T-helper 9 cell (primary cell): ENCODE measurements at places on chromosomes 13 and 19.

- no peak for DNase-seq
These were observed 41.5 kb downstream of the FOXO1 start for GRCh38 chr13:40624986-40625385.

- DNase-seq: peak; percentile 65
These were observed 5.3 kb upstream of the HCN2 start for GRCh38 chr19:584240-585001.

DNA sequence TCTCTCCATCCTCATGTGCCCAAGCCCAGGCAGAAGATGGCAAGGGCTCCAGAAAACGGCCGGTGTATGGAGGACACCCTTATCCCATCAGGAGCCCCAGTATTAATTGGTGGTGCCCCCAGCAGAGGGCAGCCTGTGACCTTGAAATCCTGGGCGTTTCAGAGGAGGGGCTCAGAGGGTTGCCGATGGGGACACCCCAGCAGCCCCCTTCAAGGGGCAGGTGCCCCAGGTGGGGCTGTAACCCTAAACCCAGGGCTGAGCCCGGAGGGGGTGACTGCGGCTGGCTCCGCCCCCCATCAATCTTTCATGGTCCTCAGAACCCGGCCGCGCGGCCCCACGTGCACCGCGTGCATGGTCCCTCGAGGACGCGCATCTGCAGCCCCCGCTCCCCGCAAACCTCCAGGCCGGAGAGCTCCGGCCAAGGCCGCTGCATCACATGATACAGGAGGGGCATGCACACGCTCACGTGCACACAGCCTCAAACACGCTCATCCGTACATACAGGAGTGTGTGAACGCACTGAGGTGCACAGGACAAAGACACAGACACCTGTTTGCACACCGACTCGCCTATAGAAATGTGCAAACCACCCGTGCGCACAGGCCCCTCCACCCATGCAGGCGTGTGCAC, 949 bp downstream of the RAB3A start:
- peak; percentile 17 for DNase-seq

- DNase-seq: no peak
These were observed 415.9 kb downstream of the IRS2 start for GRCh38 chr13:109370496-109370895.

- DNase-seq: no peak
These were observed 723.9 kb downstream of the GPC5 start for GRCh38 chr13:92122186-92122853.

GRCh38 chr13:92681239-92681638, 545.4 kb upstream of the GPC6 start:
- no peak for DNase-seq

- DNase-seq: no peak
These were observed 31.8 kb downstream of the PIP5K1C start for GRCh38 chr19:3668331-3669081.

DNA sequence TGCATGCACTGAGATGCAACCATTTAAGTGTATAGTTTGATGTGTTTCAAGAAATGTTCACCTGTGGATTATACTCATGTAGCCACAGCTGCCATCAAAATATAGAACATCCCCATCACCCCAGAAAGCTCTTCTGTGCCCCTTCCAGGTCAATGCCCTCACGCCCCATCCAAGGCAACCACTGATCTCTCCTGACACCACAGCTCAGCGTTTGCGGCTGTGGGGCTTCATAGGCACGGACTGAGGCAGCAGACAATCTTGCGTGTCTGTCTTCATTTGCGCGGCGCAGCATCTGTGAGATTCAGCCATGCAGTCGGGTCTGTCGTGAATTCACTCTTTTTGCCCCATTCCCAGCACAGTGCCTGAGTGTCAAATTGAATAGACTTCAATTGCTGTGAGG, 153.8 kb upstream of the UQCRFS1 start:
- no peak for DNase-seq

GRCh38 chr19:45063851-45064801, 12.2 kb downstream of the ZNF296 start:
- no peak for DNase-seq

- DNase-seq: no peak
These were observed 25.3 kb downstream of the RASA3 start for GRCh38 chr13:114106991-114107685.

GRCh38 chr13:27792393-27793218, at the start of gene GSX1:
Gene GSX1 (plus strand): TSS chr13:27792483. CDS start chr13:27792691, 208 bp downstream.
- DNase-seq: peak; percentile 16

DNA sequence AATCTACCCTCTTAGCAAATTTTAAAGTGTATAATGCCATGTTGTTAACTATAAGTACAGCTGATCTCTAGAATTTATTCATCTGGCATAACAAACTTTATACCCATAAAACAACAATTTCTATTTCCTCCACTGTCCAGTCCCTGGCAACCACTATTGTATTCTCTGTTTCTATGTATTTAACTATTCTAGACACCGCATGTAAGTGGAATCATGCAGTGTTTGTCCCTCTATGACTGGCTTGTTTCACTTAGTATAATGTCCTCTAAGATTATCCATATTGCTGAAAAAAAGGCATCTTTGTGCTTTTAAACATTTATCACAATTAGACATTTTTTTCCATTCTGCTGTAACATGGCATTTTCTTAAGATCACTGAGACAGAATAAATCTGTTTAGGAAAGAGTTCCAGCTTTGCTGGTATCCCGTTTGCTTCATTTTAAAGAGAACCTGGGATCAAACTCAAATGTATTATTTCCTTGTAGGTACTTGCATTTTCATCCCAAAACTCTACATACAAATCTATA, 1191.0 kb downstream of the SLITRK5 start:
- no peak for DNase-seq

GRCh38 chr13:31794452-31794851, 55.1 kb downstream of the RXFP2 start:
- no peak for DNase-seq

GRCh38 chr13:80814541-80814940, 473.6 kb upstream of the SPRY2 start:
- DNase-seq: no peak

DNA sequence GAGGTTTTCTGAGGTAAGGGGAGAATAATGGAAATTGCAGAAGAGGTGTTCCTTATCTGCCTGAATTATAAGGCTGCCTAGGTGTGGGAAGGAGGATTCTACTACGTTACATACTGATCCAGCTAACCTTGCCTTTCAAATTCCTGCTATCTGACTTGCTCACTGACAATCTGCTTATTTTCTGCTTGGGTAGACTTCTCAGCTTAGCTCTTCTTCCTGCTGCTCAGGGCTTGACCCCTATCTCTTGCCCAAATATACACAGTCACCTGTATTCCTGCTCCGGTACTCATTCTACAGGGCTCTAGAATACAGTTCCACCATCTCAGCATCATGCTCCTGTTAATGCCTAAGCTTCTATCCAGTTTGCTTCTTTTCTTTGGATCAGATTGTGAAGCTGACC, 1607.6 kb downstream of the OLFM4 start:
- DNase-seq: no peak

- DNase-seq: no peak
These were observed 29.4 kb downstream of the TBC1D4 start for GRCh38 chr13:75452564-75452963.

DNA sequence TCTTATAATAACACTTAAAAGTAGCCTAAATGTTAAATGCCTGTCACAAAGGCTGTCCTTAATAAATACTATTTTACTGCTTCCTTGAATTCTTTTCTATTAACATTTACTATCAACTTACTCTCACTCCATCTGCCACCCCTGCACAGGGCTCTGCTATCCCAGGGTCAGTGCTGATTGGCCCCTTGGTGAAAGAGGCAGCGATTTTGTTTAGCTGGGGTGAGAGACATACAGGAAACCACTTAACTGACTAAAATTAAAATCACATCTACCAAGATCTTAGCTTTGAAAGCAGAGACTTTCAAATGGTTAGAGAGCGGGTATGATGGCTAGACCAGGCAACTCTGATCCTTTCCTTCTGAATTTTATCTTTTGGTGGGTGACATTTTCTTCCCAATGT, 149.9 kb upstream of the HTR2A start:
- no peak for DNase-seq

DNA sequence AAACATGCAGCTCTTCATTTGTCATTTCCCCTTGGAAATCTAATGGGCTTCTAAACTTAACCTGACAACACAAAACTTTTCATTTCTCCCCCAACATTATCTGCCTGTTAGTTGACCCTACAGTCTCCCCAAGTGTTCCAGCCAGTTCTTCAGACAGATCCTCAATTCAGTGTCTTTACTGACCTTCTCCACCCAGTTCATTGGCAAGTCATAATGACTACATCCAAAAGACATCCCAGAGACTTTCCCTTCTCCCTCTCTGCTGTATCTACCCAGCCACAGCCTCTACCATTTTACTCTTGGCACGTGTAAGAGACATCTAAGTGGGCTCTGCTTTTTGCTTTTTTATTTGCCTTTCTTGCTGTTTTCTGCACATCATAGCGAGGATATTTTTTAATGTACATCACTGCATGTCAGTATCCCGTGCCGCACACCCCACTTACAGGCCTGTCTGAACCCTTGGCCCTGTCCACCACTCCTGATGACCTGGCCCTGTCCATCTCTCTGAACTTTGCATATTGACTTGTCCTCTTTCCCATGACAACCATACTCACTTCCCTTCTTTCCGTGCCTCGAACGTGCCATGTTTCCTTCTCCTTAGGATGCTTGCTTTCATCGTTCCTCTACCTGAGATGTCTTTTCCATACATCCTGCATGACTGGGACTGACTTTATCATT, 391.9 kb downstream of the IRS2 start:
- DNase-seq: no peak

DNA sequence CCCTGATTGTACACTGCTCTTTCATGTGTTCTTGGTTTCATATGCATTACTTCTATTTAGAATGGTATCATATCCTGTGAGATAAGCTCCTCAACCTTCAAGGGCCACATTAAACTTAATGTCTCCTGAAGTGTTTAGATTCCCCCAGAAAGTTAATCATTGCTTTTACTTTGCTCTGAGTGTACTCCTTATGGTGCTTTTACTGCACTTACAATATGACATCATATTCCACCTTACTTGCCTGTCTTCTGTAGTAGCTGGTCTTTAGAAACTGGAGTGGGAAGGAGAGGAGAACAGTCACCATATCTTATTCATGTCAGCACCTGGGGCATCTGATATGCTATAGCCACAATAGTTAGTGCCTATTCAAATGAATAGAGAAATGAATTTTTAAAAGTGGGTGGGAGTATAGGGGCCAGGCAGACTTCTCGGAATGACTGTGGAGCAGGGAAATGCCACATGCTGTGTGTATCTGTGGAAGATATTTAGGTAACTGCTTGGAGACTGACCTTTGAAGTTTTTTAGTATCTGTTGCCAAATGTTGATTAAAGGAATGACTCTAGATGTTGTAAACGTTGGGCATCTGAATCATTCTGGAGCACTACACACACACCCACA, 40.2 kb downstream of the SLAIN1 start:
- DNase-seq: no peak

- no peak for DNase-seq
These were observed 7.2 kb downstream of the PLEKHF1 start for GRCh38 chr19:29672319-29672932.

- no peak for DNase-seq
These were observed 67.2 kb downstream of the HSPH1 start for GRCh38 chr13:31094331-31095015.

GRCh38 chr13:107881362-107881761, 334.0 kb downstream of the LIG4 start:
- DNase-seq: no peak

DNA sequence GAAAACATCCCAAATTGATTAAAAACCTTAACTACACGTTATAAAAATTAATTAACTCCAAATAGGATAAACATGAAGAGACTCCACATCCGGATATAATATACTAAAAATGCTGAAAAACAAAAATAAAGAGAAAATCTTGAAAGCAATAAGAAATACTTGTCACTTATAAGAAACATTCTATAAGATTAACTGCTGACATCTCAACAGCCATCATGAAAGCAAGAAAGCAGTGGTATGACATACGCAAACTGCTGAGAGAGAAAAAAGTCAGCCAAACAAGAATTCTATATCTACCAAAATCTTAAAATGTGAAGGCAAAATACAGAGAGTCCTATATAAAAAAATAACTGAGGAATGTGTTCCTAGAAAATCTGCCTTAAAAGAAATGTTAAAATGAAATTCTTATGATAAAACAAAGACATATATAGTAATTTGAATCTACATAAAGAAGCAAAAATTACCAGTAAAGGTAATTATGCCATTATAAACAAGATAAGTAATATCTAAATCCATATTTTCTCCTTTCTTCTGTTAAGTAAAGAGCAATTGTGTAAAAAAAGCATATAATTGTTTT, 1851.1 kb downstream of the PCDH9 start:
- no peak for DNase-seq

- no peak for DNase-seq
These were observed 30.6 kb downstream of the SYDE1 start for GRCh38 chr19:15137777-15138176.

DNA sequence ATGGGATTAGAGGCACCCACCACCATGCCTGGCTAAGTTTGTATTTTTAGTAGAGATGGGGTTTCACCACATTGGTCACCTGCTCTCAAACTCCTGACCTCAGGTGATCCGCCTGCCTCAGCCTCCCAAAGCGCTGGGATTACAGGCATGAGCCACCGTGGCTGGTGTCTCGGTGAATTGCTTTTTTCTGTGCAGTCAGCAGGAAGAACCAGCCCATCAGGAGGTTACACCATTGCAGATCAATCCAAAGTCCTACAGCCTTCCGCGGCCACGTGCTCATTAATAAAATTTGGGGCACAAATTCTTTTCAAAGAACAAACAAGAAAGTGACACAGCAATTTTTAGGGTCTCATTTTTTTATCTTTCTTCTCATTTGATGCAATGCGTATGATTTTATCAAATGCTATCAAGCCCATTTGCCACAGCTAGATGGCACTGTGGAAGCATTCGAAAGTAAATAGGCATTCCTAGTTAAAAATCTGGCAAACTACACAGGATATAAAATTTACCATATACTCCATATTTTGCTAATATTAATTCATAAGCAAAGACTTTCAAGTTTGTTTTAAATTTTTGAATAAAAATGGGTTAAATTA, 54.4 kb upstream of the ZNF835 start:
- DNase-seq: no peak

GRCh38 chr13:52428295-52428694, 22.1 kb downstream of the VPS36 start:
- DNase-seq: no peak

DNA sequence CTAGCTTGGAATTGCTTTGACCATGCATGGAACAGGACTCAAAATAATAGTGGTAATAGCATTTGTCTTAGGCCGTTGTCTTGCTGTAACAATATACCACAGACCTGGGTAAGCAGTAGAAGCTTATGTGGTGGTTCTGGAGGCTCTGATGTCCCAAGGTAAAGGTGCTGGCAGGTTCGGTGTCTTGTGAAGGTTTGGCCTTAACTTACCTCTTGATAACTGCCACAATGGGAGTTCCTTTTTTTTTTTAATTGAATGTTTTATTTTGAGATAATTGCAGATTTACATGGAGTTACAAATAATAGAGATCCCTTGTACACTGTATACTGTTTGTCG, 5.8 kb downstream of the RPL21 start:
- no peak for DNase-seq

- no peak for DNase-seq
These were observed 145.0 kb downstream of the SLITRK6 start for GRCh38 chr13:85654227-85654626.

GRCh38 chr19:13362668-13363067, 143.6 kb downstream of the CACNA1A start:
- no peak for DNase-seq

- no peak for DNase-seq
These were observed 698.2 kb downstream of the PCDH17 start for GRCh38 chr13:58329746-58330145.

- no peak for DNase-seq
These were observed 53.2 kb downstream of the MLLT1 start for GRCh38 chr19:6226444-6227155.
